Frontal cortex (tissue), 4 donors: ENCODE measurements at places on chromosomes 1 and 21. TPM values are rescaled to one million over a fixed set of nuclear protein-coding genes. Genes with fewer than 3 reads are reported as not detected.

FOXO6 gene
- 3.7 TPM for total RNA-seq

SPRR1A gene
- total RNA-seq = not detected

DNAH14 gene
- total RNA-seq = 37.5 TPM

CHODL gene
- total RNA-seq = 6.9 TPM

LCE1D gene
- total RNA-seq = not detected

PROX1 gene
- 6.5 TPM for total RNA-seq

DSTYK gene
- total RNA-seq = 18.3 TPM

ACTN2 gene
- total RNA-seq = 33.8 TPM

PTGS2 gene
- total RNA-seq = 2.4 TPM

MSH4 gene
- total RNA-seq = 1.6 TPM

GRCh38 chr1:182484067-182484466 is 34.1 kb downstream of the RGSL1 start:
- DNase-seq = no peak

DNA sequence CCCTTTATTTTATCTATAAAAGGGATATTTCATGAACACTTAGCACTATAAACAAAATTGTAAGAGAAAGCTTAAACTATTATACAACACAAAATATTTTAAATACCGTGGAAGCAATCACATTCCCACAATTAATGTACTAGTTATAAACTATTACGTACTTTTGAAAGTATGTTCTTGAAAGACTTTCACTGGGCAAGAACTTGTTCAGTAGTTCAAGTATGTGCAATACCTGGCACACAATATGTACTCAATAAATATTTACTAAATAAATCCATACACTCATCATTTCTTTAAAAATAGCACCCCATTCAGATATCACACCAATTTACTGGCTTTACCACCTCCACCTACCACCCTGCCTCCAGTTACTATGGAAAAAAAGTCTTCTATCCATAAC is 12.6 kb upstream of the FMO2 start:
- no peak for DNase-seq

- DNase-seq = peak; percentile 39
Measured at GRCh38 chr1:212699104-212699624, 476 bp downstream of the BATF3 start.

- DNase-seq = no peak
Measured at GRCh38 chr1:59672851-59673572, 141.7 kb upstream of the HOOK1 start.

DNA sequence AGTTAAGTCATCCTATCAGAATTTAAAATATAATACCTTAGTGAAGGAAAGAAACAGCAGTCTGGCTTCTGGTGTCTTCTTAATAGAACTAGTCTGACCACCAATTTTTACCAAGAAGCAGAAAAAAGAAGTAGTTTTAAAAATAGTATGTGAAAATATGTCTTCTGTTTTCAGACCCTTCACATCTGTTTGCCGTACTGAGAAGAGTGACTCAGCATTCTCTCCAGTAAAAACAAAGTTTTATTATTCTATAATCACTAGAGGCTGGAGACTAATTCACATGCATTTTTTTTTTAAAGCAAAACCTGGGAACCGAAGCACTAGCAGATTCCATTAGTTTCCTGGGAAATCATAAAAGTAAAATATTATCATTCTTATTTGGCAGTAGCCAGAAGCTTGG is 163.8 kb downstream of the COL24A1 start:
- no peak for DNase-seq

- DNase-seq = no peak
Measured at GRCh38 chr1:51491166-51491981, 27.7 kb downstream of the EPS15 start.

DNA sequence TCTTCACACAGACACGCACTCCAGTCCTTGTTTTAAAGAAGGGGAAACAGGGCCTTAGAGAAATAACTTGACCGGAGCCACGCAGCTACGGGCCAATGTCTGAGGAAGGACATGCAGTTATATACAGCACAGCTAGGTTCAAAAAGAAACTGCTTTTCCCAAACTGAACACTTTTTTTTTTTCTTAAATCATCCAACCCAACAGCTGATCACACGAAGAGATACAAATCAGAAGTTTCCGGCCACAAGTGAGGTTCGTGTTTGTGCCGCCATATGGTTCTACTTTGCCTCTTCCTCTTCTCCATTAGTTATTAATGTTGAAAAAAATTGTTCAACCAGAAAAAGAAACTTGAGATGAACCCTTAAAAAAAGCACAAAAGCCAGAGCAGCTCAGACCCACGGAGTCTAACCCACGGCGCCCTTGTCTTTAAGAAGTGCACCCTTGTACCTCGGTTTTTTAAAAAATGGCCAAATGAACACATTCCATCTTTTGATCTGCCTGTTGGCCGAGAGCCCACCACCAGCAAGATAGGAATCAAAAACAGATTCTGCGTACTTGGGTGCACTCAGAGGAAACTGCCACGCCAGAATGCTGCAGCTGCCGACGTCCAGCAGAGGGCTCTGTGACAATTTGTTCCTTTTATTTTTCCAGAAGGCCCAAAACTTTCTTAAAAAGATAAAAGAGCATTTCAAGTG is 78.9 kb downstream of the SLC66A1 start:
- DNase-seq = peak; percentile 74

DNA sequence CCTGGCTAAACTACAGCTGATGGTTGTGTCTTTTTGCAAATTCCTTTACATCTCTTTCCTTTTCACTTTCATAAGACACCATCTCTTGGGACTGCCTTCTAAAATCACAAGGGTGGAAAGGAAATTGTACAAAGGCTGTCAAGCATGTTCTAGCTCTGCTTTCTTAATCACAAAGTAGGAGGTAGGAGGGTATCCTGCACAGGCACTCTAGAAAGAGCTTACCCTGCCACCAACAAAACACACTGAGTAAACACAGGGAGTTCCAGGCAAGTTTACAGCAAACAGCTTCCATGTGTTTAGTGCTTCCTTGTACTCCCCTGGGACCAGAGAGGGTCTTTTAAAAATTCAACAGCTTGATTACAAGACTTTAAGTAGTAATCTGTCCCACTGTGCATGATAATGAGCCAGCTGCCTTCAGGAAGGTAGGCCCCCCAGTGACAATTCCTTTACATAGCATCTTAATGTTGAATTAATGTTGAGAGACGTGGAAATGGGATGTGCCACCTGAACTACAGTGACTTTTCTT is 2.4 kb downstream of the PLPP3 start:
- DNase-seq = no peak

DNA sequence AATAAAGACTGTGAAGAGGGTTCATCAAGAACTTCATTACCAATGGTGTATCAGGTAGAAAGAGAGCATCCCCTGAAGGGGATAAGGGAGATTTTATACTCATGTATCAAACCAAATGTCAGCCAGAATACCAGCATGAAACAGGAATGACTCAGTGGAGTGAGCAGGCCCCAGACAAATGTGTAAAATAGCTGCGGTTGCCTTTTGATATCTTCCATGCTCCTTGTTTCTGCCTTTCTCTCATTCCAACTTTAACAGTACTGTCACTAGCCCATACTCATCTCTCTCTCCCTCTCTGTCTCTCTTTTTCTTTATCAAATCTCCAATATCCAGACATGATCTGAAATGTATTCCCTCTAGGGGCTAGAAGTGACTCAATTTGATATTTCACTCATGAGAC is 47.8 kb downstream of the GPR88 start:
- DNase-seq = no peak

DNA sequence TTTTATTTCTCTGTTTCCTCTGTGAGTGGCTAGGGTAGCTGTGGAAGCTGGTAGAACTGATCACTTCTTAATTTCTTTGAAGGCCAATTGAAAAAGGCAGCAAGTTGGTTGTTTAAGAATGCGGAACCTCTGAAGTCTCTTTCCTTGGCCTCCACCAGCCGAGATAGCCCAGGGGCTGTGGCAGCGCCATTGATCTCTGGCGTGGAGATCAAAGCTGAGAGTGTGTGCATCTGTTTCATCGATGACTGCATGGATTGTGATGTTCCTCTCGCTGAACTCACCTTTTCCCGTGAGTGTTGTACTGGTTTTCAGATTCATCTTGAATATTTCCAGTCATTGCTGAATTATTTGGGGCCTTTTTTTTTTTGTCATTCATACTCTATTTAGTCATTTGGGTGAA is 97.7 kb downstream of the VPS13D start:
- no peak for DNase-seq

DNA sequence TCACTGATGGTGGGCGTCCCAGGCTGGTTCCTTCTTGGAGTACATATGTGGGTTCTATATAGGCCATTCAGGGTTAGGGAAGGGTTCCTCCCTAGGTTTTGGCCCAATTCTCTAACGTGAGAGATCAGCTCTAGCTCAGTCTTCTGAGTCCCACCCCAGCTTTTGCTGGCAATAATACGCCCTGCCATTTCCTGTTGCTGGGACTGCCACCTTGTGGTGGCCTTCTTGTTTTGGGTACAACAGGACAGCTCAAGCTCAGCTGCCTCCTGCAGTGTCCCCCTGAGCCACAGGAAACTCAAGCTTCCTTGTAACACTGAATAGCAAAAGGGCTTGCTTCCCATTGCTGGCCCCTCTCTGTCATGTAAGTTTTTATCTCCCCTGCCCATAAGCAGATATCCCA is 77.8 kb downstream of the BACH1 start:
- DNase-seq = peak; percentile 8

DNA sequence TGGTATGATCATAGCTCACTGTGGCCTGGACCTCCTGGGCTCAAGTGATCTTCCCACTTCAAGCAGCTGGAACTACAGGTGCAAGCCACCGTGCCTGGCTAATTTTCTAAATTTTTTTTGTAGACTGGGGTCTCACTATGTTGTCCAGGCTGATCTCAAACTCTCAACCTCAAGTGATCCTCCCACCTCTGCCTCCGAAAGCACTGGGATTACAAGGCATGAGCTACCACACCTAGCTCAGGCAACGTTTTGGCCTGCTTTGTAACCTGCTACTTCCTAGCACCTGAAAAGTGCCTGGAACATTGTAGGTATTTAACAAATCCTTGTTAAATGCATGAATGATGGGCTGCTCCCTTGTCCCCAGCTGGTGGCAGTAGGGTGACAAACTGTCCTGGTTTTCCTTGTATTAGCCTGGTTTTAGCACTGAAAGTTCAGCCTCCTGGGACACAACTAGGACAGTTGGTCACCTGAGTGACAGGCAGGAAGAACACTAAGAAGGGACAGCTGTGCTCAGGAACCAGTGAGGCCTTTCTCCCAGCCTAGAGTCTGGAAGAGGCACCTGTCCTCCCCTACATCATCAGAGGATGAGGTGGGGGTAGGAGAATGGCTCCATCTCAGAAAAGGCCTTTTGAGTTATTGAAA is 88.5 kb upstream of the CD34 start:
- DNase-seq = no peak

DNA sequence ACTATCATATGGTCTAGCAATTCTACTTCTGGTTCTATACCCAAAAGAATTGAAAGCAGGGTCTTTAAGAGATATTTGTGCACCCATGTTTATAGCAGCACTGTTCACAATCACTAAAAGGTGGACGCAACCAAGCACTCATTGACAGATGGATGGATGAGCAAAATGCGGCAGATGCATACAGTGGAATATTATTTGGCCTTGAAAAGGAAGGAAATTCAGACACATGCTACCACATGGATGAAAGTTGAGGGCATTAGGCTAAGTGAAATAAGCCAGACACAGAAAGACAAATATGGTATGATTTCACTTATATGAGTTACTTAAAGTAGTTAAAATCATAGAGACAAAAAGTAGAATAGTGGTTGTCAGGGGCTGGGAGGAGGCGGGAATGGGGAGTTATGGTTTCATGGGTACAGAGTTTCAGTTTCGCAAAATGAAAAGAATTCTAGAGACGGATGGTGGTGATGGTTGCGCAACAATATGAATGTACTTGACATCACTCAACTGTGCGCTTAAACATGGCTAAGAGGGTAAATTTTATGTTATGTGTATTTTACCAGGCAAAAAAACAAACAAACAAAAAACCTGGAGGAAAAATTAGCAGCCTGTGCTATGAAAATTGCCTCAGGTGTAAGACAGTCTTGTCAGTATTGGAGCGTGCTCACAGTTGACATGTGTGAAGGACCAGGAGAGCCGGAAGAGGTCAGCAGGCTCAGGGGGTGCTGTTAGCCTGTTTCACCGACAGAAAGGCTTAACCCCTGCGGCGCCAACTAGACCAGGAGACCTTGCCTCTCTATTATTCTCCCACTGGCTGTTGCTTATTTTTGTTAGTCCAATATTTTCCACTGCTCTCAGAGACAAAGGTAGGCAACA is 26.5 kb downstream of the CD247 start:
- no peak for DNase-seq

GRCh38 chr1:109192433-109192832 is 21.3 kb upstream of the SARS1 start:
- no peak for DNase-seq

- peak; percentile 4 for DNase-seq
Measured at GRCh38 chr1:170494369-170494768, 37.6 kb upstream of the GORAB start.

DNA sequence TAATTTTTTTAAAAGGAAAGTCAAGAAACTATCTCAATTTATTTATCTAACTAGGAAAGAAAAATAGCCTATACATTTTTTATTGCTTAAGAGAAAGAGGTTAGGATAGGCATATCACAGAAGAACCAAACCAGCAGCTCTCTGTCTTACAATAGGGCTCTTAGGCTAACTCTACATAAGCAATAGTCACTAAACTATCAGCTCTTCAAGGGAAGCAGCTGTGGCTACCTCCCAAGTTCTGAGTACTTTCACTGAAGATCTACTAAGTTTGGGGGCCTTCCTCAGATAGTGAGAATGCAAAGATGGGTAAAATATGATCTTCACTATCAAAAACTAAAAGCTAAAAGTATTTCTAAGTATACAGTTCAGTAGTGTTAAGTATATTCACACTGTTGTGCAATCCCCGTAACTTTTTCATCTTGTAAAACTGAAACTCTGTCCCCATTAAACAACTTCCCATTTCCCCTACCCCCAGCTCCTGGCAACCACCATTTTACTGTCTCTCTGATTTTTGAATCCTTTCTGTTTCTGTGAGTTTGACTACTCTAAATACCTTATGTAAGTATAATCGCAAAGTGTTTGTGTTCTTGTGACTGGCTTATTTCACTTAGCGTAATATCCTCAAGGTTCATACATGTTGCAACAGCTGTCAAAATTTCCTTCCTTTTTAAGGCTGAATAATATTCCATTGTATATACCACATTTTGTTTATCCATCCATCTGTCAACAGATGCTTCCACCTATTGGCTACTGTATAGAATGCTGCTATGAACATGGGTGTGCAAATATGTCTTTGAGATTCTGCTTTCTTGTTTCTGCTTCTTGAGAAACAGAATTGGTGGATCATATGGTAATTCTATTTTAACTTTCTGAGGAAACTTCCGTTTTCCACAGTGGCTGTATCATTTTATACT is 73.3 kb downstream of the ACBD6 start:
- DNase-seq = no peak

GRCh38 chr1:99365141-99365540 is 100.8 kb downstream of the PLPPR4 start:
- no peak for DNase-seq

GRCh38 chr1:117061986-117062415 is 1.9 kb downstream of the TTF2 start:
- no peak for DNase-seq

- no peak for DNase-seq
Measured at GRCh38 chr1:160407839-160408801, 7.8 kb downstream of the VANGL2 start.

DNA sequence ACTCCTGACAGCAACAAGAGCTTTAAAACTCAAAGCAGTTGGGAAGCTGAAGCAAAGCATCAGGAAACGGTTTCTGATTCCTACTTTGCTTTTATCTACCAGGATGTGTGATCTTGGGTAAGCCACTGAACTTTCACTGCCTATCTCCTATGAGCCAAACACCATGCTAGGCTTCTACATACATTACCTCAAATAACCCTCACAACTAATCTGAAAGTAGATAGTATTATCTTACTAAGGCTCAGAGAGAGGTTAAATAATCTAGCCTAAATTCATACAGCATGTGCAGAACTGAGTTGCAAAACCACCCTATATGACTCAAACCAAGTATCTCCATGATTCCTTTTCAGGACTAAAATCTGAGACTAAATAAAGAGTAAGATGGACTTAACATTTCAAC is 83.8 kb downstream of the EVI5 start:
- no peak for DNase-seq
